ENCODE measurements at places on chromosomes 5 and 9. TPM values are rescaled to one million over a fixed set of nuclear protein-coding genes. Genes with fewer than 3 reads are reported as not detected.

GRCh38 chr9:94983552-94983951, 257.1 kb downstream of the AOPEP start:
- no peak for DNase-seq

- no peak for DNase-seq
Measured at GRCh38 chr5:178309271-178310013, 76.8 kb upstream of the PHYKPL start.

DNA sequence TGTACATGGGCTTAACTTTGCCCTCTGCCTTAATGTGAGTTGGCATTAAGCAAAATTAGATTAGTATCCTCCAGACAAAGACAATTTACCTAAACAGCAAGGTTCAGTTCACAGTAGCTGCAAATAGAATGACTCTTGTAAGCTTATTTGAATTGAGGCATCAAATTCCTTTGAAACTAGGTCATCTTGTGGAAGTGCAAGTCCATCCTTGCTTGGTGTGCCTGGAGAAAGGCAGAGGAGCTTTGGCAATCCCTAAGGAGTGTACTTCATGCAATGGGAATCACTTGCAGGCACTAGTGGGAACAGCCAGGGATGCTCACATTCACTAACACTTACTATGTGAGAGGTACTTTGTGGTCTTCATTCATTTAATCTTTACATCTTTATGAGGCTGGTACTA, 118.3 kb downstream of the DRD1 start:
- no peak for DNase-seq

DNA sequence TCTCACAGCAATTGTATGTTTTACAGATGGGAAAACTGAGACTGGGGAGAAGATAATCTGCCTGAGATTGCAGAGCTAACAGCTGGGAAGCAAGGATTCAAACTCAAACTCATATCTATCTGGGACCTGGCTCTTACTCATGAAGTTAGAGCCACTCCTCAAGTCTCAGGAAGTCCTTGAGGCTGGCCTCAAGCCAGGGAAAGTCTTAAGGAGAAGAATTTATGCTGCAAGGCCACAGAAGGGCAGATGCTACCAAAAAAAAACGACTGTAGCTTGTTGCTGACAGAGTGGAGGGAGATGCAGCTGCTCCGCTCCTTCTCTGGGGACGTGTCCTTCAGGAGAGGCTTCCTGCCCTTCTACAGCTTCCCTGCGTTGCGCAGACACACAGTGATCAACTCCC, 39.8 kb downstream of the BARHL1 start:
- peak; percentile 17 for DNase-seq

DNA sequence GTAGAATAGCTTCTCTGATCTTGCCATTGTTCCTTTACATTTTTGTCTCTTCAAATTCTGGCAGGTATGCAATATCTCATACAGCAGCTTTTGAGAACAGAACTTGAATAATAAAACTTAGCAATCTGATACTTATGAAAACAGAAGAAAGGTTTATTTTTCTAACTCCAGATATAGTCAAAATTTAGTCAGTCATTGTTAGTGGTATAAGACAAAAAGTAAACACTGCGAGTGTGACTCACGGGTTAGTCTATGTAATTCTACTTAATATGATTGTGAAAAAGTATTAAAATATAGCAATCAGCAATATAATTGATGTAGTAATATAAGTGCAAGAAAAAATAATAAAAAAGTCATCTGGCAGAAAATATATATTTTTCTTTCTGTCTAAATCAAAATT, 910.4 kb downstream of the DNAH5 start:
- DNase-seq: no peak

DNA sequence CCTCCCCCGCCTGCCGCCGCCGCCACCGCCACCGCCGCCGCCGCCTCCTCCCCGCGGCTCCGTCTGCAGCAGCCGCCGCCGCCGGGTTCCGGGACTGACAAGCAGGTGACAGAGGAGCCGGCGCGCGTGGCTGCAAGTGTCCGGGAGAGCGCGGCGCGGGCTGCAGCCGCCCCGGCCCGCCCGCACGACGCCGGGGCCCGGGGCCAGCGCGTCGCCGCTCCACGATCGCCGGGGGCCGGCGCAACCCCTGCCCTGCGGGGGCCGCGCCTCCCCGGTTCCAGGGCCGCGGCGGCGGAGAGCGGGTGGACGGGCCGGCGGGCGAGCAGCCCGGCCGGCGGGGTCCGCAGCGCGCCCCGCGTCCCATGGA, 343 bp downstream of the LMX1B start:
- no peak for DNase-seq

GRCh38 chr9:68496356-68496755, 44.3 kb downstream of the TMEM252 start:
- no peak for DNase-seq

GRCh38 chr5:97575322-97575721, 392.3 kb upstream of the RIOK2 start:
- no peak for DNase-seq

- no peak for DNase-seq
Measured at GRCh38 chr9:110143950-110144545, 63.9 kb downstream of the C9orf152 start.

GRCh38 chr5:150762211-150762610, 3.4 kb upstream of the DCTN4 start:
- no peak for DNase-seq

DNA sequence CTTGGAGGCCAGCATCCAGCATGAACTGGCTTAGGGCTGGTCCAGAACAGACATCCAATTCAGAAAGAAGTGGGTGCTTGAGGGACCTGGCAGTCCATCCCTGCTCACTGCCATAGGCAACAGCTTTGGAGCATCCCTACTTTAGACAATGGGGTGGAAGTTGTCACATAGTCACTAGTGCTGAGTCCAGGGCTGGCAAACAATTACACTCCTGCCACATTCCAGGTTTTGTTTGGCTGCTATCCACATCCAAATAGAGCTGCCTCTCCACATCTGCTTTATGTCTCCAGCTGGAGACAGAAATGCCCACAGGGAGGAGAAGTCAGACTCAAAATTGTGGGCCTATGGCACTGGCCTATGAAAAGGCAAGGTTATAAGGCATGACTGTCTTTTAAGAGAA, 7.0 kb downstream of the FSTL4 start:
- DNase-seq: no peak

GRCh38 chr5:114305402-114306207, 56.3 kb upstream of the KCNN2 start:
- no peak for DNase-seq

- DNase-seq: no peak
Measured at GRCh38 chr5:113578091-113578490, 64.6 kb downstream of the YTHDC2 start.

GRCh38 chr5:149135536-149136201, 5.6 kb upstream of the ABLIM3 start:
- no peak for DNase-seq

- no peak for DNase-seq
Measured at GRCh38 chr9:108093773-108094675, 604.5 kb upstream of the KLF4 start.

DNA sequence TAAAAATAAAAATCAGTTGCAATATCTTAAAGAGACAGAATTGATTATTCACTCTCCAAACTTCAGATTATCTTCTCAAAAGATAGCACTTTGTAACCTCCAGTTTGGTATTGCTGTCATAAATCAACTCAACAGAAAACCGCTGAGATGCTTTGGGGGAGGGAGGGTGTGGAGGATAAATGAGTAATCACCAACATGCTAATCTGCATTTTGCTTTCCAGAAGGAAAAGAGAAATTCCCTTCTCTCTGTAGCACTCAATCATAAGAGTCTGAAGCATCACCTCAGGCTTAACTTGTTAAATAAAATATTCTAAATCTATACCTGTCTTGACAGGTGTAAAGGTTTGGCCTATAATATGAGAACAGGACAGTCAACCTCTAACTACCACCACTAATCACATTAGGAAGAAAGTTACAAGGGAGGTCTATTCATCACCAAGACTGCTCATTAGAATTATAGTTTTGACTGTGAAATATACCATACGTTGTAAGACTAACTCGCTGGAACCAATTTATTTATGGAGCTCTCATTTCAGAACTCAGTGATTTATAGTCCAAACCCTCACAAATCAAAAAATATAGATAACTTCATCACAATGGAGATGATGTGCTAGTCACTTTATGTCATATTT, 89.0 kb downstream of the PIK3R1 start:
- no peak for DNase-seq

DNA sequence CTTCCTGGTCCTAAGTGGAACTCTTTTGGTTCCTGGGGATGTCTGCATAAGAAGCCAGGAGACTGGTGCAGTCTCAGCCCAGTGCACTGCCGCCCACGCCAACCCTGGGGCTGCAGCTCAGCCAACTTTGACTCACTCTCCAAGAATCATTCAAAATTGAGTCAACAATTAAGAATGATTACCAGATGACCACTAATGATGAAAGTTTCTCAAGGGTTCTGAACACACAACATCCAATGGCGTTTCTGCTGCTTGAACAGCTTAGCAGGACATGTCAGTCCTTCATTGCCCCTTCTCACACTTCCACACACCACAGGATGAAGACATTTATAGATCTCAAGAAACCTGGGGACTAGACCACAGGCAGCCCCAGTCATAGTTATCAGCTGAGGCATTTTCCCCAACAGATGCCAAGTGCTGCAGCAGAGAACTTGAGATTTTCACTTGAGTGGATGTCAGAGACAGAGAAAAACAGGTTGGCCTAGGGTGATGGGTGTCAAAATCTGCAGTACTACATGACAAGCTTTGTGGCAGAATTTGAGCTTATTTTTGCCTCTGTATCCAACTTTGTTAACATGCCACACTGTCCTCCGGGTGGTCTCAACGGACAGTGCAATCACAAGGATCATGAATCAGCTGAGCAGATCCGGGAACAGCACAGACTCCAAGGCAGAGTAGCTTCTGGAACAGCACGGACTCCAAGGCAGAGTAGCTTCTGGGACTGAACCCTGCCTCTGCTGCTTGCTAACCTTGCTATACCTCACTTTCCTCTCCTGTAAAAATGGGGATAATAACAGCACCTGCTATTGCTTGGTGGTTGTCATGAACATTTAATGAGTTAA, 356.1 kb downstream of the SPOCK1 start:
- no peak for DNase-seq

DNA sequence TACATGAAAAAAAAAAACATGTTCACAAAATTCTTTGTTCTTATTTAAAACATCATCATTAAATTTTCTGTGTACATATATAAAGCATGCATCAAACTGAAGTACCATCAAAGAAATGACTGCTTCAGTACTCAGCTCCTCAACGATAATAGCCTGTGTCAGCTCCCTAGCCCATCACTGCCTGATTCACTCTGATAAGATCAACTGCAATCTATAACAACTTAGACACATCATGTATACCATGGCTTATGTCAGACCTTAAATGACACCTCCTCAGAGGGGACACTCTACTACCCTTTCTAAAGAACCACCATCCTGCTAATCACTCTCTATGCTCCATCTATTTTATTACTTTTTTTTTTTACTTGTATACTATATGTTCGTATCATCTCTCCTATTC, 200.5 kb upstream of the TLE4 start:
- no peak for DNase-seq

DNA sequence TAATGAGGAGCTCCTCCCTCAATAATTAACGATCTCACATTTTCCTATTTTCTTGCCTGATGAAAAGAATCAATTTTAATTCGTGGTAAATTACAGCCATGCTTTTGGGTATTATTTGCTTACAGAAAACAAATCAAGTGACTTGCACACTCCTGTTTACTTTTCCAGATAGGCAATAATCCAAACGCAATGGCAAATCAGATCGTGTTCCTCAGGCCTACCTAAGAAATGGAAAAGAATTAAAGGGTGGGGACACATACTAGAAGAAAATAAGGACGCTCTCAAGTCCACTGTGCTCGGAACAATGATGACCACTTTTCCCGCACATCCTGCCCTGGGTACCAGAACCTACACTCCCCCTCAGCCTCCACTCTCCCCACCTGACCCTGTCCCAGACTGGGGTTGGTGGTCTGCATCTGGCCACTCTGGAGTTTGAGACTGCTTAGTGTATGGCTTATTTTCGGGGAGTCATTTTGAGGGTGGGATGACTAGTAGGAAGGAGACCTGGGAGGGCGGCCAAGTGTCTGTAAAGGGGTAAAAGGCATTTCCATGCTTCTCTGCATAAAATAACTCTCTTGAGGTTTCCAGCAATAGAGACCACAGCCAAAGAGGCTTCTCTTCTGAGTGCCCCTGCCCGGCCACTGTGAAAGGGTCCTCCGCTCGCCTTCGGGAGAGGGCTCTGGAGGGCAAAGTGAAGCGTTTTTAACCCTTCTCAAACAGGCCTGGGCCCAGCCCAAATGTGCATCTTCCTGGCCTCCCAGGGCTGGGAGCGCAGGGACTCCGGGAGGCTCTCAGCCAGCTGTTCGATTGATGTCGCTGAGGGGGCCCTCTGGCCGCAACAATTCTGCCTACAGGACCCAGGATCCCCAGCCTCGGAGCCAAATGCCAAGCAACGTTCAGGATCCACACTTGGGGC, 4.5 kb upstream of the OTP start:
- DNase-seq: no peak

GRCh38 chr5:9820691-9821449, 190.7 kb upstream of the TAS2R1 start:
- no peak for DNase-seq

DNA sequence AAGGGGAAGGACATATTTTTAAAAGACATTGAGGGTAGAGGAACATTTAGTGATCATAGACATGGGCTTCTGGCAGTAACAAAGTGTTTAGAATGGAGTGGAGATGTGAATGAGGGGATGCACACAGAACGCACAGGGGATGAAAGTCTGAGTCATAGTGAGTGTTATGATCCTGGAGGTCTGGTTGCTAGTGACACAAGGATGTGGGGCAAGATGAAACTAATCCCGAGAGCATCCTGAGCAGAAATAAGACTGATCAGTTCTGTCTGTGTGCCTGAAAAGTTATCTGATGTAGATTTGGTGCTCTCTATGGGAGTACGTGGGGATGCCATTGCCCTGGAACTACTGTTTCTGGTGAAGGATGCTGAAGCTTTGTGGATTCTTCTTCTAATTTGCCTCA, 141.1 kb downstream of the CHSY3 start:
- no peak for DNase-seq

DNA sequence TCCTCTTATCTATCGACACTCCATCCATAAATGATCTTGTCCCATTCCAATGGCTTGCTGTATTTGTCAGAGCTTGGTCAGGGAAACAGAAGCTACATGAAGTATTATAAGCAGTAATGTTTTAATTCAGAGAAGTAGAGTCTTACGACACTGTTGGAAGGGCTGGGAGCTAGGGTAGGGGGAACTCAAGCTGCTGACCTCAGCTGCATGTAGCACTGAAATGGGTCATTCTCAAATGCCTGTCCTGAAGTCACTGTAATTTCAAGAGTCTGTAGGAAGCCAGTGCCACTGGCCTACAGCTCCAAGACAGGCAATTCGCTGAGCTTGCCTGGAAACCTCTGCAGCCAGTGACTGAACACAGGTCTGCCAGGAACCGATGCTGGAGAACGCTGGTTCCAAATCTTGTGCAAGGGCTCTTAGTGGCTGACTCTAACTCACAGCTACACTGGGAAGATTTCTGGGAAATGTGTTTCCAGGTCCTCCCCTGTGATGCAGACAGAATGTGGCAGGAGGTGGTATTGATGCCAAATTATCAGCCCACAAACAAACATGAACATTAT, 532.4 kb downstream of the CCDC171 start:
- DNase-seq: no peak

Gene OR13C4
- not detected for polyA plus RNA-seq

Gene PCDHA5
- 0.24 TPM for polyA plus RNA-seq

Gene IRX2
- 27.6 TPM for polyA plus RNA-seq

Gene LIFR
- polyA plus RNA-seq: 77.2 TPM

Gene TCERG1
- 82.6 TPM for polyA plus RNA-seq

Gene ATP6V1G1
- polyA plus RNA-seq: 255 TPM

Gene FOXD4L4
- polyA plus RNA-seq: not detected

Gene DNAH5
- 2.5 TPM for polyA plus RNA-seq

Gene TAF11L7
- polyA plus RNA-seq: not detected

Gene NEUROG1
- polyA plus RNA-seq: not detected

Gene ADCY2
- polyA plus RNA-seq: 5.2 TPM

Gene CDX1
- 0.47 TPM for polyA plus RNA-seq

Gene IRX4
- polyA plus RNA-seq: 0.40 TPM

Gene JAKMIP2
- polyA plus RNA-seq: 4.5 TPM

Measured in left renal cortex interstitium (tissue), 4 donors.